Endodermal cell (in vitro differentiated cells): ENCODE measurements at places on chromosomes 3 and 15. TPM values are rescaled to one million over a fixed set of nuclear protein-coding genes. Genes with fewer than 3 reads are reported as not detected.

DNA sequence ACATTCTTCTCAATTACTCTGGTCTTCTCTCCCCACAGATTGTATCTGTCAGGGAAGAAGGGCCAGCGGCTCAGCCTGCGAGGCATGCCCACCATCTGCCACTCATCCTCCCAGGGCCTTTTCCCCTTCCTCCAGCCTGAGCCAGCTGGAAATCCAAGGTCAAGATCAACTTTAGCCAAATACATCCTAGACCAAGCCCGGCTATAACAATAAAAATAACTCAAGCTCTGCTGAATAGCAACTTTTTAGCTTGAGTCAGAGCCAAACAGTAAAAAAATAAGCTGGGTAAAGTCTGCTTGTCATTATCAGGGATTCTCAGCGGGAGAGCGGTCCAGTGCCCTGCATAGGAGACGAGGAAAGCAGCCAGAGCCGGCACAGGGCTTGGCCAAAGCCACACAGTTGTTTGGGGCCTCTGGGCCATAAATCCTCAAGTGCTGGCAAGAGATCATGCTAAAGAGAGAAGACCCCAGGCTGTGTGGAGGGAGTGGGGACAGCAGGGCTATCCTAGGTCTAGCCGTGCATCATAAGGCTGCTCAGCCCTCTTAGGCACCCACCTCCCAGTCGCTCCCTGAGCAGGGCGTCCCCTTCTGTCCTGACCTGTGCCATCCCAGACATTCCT is 76.2 kb upstream of the HERC1 start:
- H3K4me3 ChIP-seq: no peak overlapping the region
- no peaks in the 10 kb centered on the region for H3K36me3 ChIP-seq
- peaks cover 3% of the 10 kb centered on the region for H3K4me1 ChIP-seq

GRCh38 chr15:92878593-92879053 is 21.5 kb upstream of the CHD2 start:
- H3K36me3 ChIP-seq: peaks cover 1% of the 10 kb centered on the region
- H3K4me1 ChIP-seq: peaks cover 14% of the 10 kb centered on the region
- no peak for DNase-seq
- H3K27ac ChIP-seq: no peak overlapping the region

DNA sequence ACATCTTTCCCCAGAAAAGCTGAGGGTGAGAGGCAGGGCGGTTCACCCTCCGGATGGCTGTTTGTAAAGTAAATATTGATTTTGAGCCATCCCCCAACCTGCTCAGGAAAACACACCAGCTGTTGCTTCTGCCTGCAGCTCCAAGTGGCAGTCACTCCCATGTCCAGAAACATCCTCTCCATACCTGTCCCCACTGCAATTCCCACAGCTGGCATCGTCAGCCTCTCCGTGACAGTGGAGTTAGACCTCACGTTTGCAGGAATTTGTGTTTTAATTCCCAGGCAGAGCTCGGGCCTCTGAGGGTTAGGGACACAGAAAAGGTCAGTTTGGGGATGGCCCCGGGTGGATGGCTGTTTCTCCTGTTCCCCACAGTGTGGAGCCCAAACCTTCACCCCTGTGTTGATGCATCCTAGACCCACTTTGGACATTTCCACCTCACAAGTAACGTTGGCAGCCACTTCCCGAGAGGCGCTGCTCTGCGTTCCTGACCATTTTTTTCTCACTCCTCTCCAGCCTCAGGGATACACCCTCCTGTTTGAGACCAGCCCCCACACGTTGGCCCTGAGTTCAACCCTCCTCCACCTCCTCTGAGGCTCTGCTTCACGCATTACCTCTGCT is 11.8 kb upstream of the FAM174B start:
- H3K27me3 ChIP-seq: no peaks in the 10 kb centered on the region
- H3K27ac ChIP-seq: no peak overlapping the region
- no peaks in the 10 kb centered on the region for H3K36me3 ChIP-seq
- peak overlapping the region; percentile 68 for H3K4me3 ChIP-seq

GRCh38 chr15:95872366-95872771 is 458.1 kb upstream of the NR2F2 start:
- no peak overlapping the region for H3K27ac ChIP-seq
- no peak for DNase-seq
- H3K4me1 ChIP-seq: no peaks in the 10 kb centered on the region
- H3K27me3 ChIP-seq: no peaks in the 10 kb centered on the region
- no peak overlapping the region for H3K4me3 ChIP-seq

- no peaks in the 10 kb centered on the region for H3K27me3 ChIP-seq
- DNase-seq: no peak
- no peaks in the 10 kb centered on the region for H3K36me3 ChIP-seq
- H3K27ac ChIP-seq: no peak overlapping the region
- no peaks in the 10 kb centered on the region for H3K4me1 ChIP-seq
Measured at GRCh38 chr3:64331605-64332004, 106.3 kb upstream of the PRICKLE2 start.

DNA sequence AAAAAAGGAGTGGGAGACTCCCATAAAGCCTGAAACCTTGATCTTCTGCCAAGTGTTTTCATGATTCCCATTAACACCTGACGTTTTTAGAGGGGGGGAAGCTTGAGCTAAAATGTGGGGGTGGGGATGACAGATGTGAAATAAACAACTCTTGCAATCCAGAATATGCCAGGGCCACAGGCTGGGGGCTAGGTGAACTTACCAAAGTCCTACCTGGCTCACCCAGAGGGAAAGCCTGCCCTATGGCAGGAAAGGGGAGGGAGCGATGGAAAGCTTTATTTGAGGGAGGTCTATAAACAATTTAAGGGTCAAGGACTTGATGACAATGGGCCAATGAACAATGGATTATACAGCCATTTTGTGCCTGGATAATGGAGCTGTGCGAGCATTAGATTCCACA is 108.3 kb downstream of the LRIG1 start:
- no peaks in the 10 kb centered on the region for H3K27me3 ChIP-seq
- H3K27ac ChIP-seq: no peak overlapping the region
- peaks cover 94% of the 10 kb centered on the region for H3K36me3 ChIP-seq
- H3K4me1 ChIP-seq: no peaks in the 10 kb centered on the region

The CISH gene
- total RNA-seq: 0.66 to 1.2 TPM (median 0.84 TPM) in 3 replicates

The KBTBD12 gene
- total RNA-seq: 0.19 to 0.82 TPM (median 0.24 TPM) in 3 replicates

The GOLGA8J gene
- 0.40 to 0.44 TPM in 2 of 3 replicates, not detected in the other for total RNA-seq

The PPM1L gene
- 3.3 and 3.5 TPM in 2 replicates for total RNA-seq

The FBLN2 gene
- 78.3 and 86.1 TPM in 2 replicates for total RNA-seq
